ENCODE measurements at places on chromosomes 16 and 17. TPM values are rescaled to one million over a fixed set of nuclear protein-coding genes. Genes with fewer than 3 reads are reported as not detected.

GRCh38 chr16:278863-279366 lies 1.5 kb upstream of the ARHGDIG start:
- no peak overlapping the region for H3K4me3 ChIP-seq
- H3K4me1 ChIP-seq, result peaks cover 20% of the 10 kb centered on the region
- no peaks in the 10 kb centered on the region for H3K36me3 ChIP-seq
- H3K27me3 ChIP-seq, result peaks cover 63% of the 10 kb centered on the region
- no peak for DNase-seq

DNA sequence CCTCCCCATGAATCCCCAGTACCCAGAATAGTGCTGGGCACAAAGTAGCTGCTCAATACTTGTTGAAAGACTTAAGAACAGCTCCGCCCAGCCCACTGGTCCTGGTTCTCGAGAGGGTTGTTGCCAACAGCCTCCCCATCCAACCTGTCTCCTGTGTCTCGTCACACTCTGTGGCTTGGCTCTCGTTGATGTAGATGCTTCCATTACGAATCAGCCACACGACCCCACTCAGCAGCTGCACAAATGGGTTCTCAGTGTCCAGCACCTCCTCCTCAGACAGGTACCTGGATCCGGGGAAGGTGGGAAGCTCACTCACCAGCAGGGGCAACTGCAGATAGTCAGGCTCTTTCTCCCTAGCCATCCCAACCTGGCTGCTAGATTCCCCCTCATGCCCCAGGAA lies 2.1 kb downstream of the NAGPA start:
- H3K4me3 ChIP-seq, result no peak overlapping the region
- no peaks in the 10 kb centered on the region for H3K27me3 ChIP-seq
- DNase-seq, result no peak
- H3K4me1 ChIP-seq, result peaks cover 23% of the 10 kb centered on the region
- H3K27ac ChIP-seq, result no peak overlapping the region
- H3K36me3 ChIP-seq, result peaks cover 3% of the 10 kb centered on the region

- no peak overlapping the region for H3K27ac ChIP-seq
- no peak for DNase-seq
- H3K4me3 ChIP-seq, result no peak overlapping the region
- no peaks in the 10 kb centered on the region for H3K36me3 ChIP-seq
- peaks cover 56% of the 10 kb centered on the region for H3K4me1 ChIP-seq
These were observed 8.6 kb downstream of the TBC1D16 start for GRCh38 chr17:80027043-80027435.

- peak within 1 kb of the TSS; percentile 95 for H3K4me3 ChIP-seq
- peak; percentile 100 for DNase-seq
- H3K27me3 ChIP-seq, result no peaks in the 10 kb centered on the region
- H3K36me3 ChIP-seq, result no peaks in the 10 kb centered on the region
These were observed at the start of gene WDR59 for GRCh38 chr16:74984529-74985296. WDR59 (minus strand) TSS chr16:74985123; CDS start chr16:74985017, 106 bp downstream.

- H3K4me1 ChIP-seq, result peaks cover 49% of the 10 kb centered on the region
- H3K27me3 ChIP-seq, result peaks cover 21% of the 10 kb centered on the region
- peak overlapping the region; percentile 92 for H3K27ac ChIP-seq
- DNase-seq, result no peak
- peak overlapping the region; percentile 66 for H3K4me3 ChIP-seq
These were observed 448 bp upstream of the TNFRSF12A start for GRCh38 chr16:3019594-3020246.

DNA sequence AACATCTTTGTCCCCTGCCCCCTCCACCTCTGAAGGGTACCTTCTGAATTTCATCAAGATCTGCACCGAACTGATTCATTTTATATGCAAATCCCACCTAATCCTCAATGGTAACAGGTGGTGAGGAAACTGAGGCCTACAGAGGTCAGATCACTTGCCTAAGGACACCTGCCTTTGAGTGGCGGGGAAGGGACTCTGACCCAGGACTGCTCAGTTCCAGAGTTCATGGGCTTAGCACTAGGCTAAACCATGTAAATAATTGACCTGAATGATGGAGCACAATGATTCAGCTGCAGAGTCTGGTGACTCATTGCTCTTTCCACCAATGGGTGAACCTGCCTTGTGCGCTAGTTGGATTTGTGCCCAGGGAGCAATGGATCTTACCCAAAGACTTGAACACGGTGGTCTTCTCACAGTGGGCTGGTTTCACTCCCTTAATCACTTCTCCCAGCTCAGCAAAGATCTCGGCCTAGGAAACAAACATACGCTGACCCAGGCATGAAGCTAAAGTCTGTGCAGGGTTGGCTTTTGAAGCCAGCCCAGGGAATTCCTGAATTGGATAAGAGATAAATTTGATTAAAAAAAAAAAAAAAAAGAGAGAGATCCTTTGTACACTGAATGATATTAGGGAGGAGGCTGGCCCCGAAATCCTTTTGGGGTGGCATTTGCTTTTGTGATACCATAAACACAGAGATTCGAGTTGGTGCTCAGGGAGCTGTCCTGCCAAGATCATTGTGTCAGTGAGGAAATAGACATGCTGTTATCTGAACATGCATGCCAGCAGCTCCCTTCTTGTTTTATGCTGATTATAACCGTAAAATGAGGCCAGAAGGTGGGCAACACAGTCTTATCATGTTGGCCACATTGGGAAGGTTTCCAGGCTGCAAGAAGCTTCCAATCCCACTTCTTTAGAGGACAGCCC lies 17.0 kb downstream of the CRYM start:
- DNase-seq, result peak; percentile 84
- no peaks in the 10 kb centered on the region for H3K36me3 ChIP-seq
- peak overlapping the region; percentile 66 for H3K27ac ChIP-seq
- no peak overlapping the region for H3K4me3 ChIP-seq
- no peaks in the 10 kb centered on the region for H3K27me3 ChIP-seq
- peaks cover 9% of the 10 kb centered on the region for H3K4me1 ChIP-seq

GRCh38 chr17:34763728-34764665 lies 184.6 kb downstream of the TMEM132E start:
- no peak overlapping the region for H3K4me3 ChIP-seq
- no peaks in the 10 kb centered on the region for H3K27me3 ChIP-seq
- H3K4me1 ChIP-seq, result no peaks in the 10 kb centered on the region
- no peak overlapping the region for H3K27ac ChIP-seq
- H3K36me3 ChIP-seq, result no peaks in the 10 kb centered on the region

- no peaks in the 10 kb centered on the region for H3K36me3 ChIP-seq
- no peak overlapping the region for H3K27ac ChIP-seq
- no peak overlapping the region for H3K4me3 ChIP-seq
These were observed 1074.7 kb downstream of the CDH11 start for GRCh38 chr16:64047207-64047606.

GRCh38 chr17:76558198-76559095 lies 18.6 kb downstream of the PRCD start:
- DNase-seq, result no peak
- peak overlapping the region; percentile 50 for H3K4me3 ChIP-seq
- H3K36me3 ChIP-seq, result no peaks in the 10 kb centered on the region
- H3K27me3 ChIP-seq, result no peaks in the 10 kb centered on the region

GRCh38 chr17:49739641-49740271 lies 24.2 kb downstream of the FAM117A start:
- DNase-seq, result peak; percentile 88
- peaks cover 75% of the 10 kb centered on the region for H3K4me1 ChIP-seq
- H3K27ac ChIP-seq, result peak overlapping the region; percentile 86

DNA sequence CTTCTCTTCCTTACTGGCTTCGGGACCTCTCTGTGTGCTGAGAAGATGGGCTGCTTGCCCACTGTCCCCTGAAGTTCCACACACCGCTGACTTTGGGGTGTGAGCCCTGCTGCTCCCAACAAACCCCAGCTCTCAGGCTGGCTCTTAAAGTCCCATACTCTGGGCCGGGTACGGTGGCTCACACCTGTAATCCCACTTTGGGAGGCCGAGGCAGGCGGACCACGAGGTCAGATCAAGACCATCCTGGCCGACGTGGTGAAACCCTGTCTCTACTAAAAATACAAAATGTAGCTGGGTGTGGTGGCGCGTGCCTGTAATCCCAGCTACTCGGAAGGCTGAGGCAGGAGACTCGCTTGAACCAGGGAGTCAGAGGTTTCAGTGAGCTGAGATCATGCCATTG lies 17.2 kb downstream of the CD7 start:
- H3K36me3 ChIP-seq, result no peaks in the 10 kb centered on the region
- no peak for DNase-seq
- H3K4me1 ChIP-seq, result peaks cover 37% of the 10 kb centered on the region
- H3K27me3 ChIP-seq, result no peaks in the 10 kb centered on the region
- no peak overlapping the region for H3K4me3 ChIP-seq

DNA sequence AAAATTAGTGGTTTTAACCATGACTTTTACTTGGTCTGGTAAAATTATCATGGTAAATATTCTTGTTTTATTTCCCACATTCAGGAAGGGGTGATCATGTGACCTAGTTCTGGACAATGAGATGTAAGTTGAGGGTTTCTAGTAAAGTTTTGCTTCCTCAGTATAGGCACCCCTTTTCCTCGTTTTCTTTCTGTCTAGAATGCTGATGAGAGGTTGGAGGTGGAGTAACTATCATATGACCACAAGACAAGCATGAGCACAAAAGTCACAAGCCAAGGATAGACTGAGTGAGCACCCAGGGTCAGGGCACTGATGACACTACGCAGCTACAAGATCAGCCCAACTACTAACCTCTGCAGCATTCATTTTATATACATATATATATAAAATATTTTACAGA lies 53.9 kb downstream of the MYO1D start:
- H3K4me1 ChIP-seq, result peaks cover 7% of the 10 kb centered on the region
- peak overlapping the region; percentile 63 for H3K27ac ChIP-seq
- no peak for DNase-seq
- H3K27me3 ChIP-seq, result no peaks in the 10 kb centered on the region
- peak overlapping the region; percentile 37 for H3K4me3 ChIP-seq
- no peaks in the 10 kb centered on the region for H3K36me3 ChIP-seq

GRCh38 chr17:75153780-75154194 lies 525 bp downstream of the JPT1 start:
- DNase-seq, result peak; percentile 32
- no peaks in the 10 kb centered on the region for H3K36me3 ChIP-seq
- peak overlapping the region; percentile 89 for H3K27ac ChIP-seq
- H3K27me3 ChIP-seq, result no peaks in the 10 kb centered on the region
- peaks cover 20% of the 10 kb centered on the region for H3K4me1 ChIP-seq

DNA sequence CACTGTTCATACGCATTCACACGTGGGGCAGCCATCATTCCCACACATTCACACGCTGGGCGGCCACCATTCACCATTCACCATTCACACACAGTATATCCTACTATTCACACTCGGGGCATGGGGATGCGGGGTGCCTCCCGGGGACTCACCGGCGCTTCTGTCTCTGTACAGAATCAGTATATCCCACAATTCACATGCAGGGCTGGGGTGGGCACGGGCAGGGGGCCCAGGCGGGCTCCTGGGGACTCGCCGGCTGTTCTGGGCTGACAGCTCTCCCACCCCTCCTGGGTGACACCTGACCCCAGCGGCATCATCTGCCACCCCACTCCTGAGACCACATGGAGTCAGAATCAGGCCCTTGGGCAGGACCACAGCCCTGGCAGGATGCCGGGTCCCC lies 9.6 kb downstream of the NME3 start:
- no peak overlapping the region for H3K27ac ChIP-seq
- no peaks in the 10 kb centered on the region for H3K36me3 ChIP-seq

GRCh38 chr17:3034578-3034920 lies 28.9 kb downstream of the OR1D5 start:
- H3K27ac ChIP-seq, result no peak overlapping the region
- H3K27me3 ChIP-seq, result peaks cover 2% of the 10 kb centered on the region
- no peak overlapping the region for H3K4me3 ChIP-seq
- H3K4me1 ChIP-seq, result no peaks in the 10 kb centered on the region
- DNase-seq, result no peak

DNA sequence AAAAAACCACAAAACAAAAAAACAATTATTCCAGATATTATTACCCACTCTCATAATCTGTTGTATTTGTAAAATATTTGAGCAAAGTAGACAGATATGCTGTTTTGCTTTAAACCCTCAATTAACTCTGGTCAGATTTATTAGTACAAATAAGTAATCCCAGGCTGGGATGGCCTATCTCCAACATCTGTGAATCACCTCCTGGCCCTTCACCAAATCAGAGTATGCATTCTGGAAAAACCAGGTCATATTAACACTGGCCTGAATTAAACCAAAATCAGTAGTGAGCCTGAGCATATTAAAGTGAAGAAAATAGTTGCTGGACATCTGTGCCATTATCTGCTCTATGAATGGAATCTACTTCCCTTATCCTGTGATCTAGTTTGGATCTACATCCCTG lies 41.0 kb downstream of the STAT3 start:
- H3K27me3 ChIP-seq, result no peaks in the 10 kb centered on the region
- H3K4me3 ChIP-seq, result no peak overlapping the region
- peaks cover 26% of the 10 kb centered on the region for H3K36me3 ChIP-seq
- H3K4me1 ChIP-seq, result peaks cover 29% of the 10 kb centered on the region

- no peaks in the 10 kb centered on the region for H3K27me3 ChIP-seq
- DNase-seq, result peak; percentile 55
- H3K27ac ChIP-seq, result peak overlapping the region; percentile 16
- peaks cover 4% of the 10 kb centered on the region for H3K4me1 ChIP-seq
These were observed 68.6 kb downstream of the ZZEF1 start for GRCh38 chr17:4073983-4074830.

DNA sequence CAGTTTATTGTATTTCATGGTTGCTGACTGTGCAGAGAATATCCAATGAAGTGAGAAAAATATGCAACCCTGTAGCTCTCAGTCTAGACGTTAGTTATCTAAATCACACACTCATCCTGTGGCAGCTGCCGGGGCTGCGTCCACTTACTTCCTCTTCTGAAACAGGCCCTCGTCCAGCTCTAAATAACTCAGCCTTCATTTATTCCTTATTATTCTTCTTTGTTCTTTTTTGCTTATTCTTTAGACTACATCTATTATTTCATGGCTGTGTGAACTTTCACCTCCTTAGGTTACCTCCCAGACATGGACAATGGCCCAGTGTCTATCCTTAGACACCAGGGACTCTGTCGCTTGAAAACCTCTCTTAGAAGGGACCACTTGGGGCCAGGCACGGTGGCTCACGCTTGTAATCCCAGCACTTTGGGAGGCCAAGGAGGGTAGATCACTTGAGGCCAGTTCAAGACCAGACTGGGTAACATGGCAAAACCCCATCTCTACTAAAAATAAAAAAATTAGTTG lies 3.4 kb upstream of the THUMPD1 start:
- H3K4me3 ChIP-seq, result no peak overlapping the region
- no peaks in the 10 kb centered on the region for H3K27me3 ChIP-seq
- no peak overlapping the region for H3K27ac ChIP-seq
- peaks cover 7% of the 10 kb centered on the region for H3K4me1 ChIP-seq
- no peaks in the 10 kb centered on the region for H3K36me3 ChIP-seq

- no peaks in the 10 kb centered on the region for H3K27me3 ChIP-seq
- no peak for DNase-seq
- H3K27ac ChIP-seq, result peak overlapping the region; percentile 87
These were observed 7.3 kb upstream of the KCTD5 start for GRCh38 chr16:2675021-2675420.

TRPV3 gene
- total RNA-seq, result 1.8 TPM

MT4 gene
- 95.4 TPM for total RNA-seq

SRL gene
- not detected for total RNA-seq

ABCA6 gene
- total RNA-seq, result 51.6 TPM

TSNAXIP1 gene
- 0.55 TPM for total RNA-seq

RASD1 gene
- 83.8 TPM for total RNA-seq

JUP gene
- 595 TPM for total RNA-seq
